Suppressor macrophage (primary cell): ENCODE measurements at places on chromosomes 3 and 15.

- DNase-seq = no peak
Measured at GRCh38 chr3:72505539-72506405, 342.5 kb downstream of the SHQ1 start.

GRCh38 chr15:68699124-68699880, 120.5 kb downstream of the CORO2B start:
- DNase-seq = no peak

DNA sequence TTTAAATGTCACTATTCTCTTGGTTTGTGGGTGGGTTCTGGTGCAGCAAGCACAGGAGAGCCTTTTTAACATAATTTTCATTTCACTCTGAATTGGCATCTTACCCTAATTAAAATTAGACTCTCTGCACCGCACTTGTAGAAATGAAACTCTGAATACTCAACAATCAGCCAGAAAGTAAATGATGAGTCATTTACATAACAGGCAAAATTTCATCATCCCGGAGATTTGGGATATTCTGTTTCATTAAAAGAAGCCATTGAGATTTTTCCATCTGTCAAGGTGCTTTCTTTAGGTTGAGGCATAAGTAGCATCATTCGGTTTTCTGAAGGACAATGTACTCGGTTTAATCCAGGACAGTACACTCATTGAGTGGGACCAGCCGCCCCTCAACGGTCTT, 111.0 kb downstream of the RFTN1 start:
- DNase-seq = no peak

- DNase-seq = no peak
Measured at GRCh38 chr15:28097656-28098359, 1.3 kb downstream of the OCA2 start.

GRCh38 chr3:50604628-50605588, 6.7 kb downstream of the CISH start:
- peak; percentile 72 for DNase-seq

DNA sequence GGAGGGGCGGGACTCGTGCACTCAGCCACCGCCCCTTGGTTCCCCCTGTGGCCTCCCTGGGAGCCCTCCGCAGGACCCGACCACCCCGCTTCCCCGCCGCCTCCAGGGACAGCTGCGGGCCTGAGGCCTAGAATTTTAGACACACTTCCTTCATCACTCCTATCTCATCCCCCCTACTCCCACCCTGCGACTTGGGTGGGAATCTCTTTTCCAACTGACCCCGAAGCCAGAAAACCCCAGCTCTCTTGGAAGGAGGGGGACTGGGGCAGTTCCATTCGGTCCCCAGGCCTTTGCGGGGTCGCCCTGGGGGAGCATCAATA, 289 bp upstream of the TFDP2 start:
- no peak for DNase-seq

DNA sequence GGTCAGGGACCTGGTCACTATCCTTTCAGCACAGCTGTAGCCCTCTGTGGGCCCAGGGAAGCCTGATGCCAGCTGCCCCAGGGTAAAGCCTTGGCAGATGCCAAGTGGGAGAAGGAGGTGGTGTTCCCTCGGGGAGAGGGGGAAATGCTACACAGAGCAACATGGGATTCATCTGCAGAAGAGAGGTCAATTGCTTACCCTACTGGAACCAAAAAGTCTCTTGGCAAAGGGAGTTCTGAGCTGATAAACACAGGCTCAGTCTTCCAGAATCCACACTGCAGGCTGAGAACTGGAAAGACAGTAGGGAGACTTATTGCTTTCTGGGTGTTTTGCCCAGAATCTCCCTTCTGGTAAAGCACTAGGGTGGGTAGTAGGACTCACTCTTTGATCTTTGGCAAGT, 100.1 kb upstream of the NEO1 start:
- no peak for DNase-seq

DNA sequence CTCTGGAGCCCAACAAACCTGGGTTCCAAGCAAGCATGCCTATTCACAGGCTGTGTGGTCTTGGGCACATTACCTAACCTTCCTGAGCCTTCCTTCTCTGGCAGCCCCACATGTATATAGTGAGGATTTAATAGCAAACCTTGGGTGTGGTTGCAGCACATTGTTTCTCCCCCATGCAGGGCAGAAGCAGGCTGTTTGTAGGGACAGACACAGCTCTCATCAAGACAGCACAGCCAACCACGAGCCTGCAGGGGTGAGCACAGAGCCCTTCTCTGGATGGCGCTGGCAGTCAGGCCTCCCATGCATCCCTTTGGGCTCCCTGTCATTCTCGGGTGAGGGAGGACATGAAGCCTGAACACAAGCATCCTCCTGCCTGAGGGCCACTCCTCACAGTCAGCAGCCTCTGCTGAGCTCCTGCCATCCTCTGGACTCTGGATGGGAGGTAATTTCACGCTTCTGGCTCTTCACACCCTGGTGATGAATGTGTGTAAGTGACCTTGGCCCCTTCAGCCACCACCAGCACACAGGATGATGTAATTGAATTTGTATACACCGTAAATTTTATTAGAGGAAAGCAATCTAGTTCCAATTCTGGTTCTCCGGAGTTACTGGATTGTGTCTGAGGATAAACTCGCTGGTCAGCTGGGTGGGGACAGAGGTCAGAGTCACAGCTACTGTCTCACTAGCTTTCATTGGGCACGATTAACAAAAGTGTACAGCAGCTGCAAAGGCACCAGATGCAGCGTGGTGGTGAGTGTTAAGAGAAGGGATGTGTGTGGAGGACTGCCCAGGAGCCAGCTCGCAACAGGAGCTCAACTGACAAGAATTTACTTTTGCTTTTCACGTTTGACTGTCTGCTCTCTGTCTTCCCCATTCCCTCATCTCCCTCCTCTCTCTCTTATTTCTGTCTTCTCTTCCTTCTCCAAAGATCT, 118.1 kb downstream of the CLSTN2 start:
- DNase-seq = no peak

DNA sequence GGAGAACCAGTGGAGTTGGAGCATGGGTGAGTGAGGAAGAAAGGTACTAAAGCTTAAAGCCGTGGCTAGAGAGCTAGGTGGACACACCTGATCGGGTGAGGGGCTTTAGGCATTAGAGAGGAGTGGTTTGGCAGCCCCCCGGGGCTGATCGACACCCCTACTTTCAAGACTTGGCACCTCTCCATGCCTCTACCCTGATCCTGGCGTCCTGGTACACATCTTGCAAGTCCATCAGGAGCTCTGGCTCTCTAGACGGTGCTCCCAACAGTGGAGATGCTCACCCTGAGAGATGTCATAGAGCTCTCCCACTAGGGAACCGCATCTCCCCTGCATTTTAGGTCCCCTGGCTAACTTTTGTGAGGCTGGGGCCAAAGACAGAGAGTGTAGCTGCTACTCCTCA, 98.1 kb downstream of the XXYLT1 start:
- DNase-seq = no peak

DNA sequence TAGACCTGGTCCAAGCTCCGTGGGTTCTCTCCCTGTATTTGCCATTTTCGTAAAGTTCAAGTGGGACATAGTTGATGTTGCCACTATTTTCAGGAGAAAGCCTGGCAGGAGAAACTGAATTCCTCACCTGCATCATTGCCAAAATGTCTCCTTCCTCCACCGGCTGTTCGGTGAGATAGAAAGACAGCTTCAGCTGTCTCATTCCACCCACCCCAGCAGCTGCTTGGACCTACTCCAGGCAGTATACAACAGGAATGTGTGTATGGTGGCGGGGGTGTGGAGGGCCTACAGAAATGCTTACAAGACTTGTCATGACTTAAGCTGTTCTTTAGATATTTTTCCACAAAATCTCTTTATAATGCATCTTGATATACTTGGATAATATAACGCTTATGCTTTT, 132.7 kb upstream of the RAP2B start:
- no peak for DNase-seq

- peak; percentile 68 for DNase-seq
Measured at GRCh38 chr3:156674911-156675829, 780 bp downstream of the TIPARP start.

DNA sequence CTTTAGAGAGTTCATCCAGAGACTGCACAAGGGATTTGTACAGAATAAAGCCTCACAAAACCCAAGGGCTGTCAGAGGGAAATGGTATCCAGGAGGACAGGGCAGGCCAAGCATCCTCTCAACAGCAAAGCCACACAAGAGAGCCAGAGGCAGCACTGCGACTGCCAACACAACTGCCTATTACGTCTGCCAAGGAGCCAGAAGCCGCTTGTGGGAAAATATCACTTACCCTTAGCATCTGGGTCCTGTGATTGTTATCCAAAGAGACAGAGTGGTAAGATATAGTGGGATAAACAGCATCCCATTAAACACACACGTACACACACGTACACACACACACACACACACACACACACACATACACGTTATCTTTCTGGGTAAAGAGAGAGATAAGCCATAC, 618.3 kb upstream of the AGTR1 start:
- no peak for DNase-seq

DNA sequence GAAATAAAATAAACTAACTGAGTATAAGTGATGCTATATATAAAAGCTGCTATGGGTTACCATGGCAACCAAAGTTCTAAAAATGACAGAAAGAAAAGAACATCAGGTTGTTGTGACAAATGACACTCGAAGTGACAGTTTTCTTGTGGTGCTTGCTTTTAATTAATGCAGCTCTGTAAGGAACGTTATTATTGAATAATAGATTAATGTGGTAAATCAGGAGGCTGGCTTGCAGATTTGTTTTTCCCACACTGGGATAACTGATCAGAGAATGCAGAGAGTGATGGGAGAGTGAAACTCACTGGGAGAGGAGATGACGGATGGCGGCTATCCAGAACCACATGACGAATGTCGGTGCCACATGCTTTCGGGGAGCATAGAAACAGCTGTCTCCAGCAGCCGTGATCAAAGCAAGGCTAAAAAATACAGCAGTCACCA, 207.0 kb upstream of the ATP10A start:
- DNase-seq = no peak

DNA sequence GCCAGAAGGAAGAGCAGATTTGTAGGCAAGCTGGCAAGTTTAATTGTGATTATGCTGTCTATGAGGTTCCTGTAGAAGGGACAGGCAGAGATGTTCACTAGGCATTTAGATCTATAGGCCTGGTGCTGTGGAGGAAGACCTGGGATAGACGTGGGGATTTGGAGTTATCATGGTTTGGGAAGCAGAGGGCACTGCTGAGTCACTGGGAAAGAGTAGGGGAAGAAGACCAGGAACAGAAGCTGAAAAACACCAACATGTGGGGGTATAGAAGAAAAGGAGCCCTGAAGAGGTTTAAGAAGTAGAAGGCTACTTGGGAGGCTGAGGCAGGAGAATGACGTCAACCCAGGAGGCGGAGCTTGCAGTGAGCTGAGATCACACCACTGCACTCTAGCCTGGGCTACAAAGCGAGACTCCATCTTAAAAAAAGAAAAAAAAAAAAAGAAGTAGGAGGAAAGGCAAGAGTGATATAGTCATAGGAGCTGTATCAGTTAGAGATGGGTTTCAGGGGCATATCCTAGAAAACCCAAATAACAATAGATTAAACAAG, 19.3 kb downstream of the GRK7 start:
- DNase-seq = no peak

- no peak for DNase-seq
Measured at GRCh38 chr3:38711321-38711720, 61.8 kb upstream of the SCN5A start.

GRCh38 chr3:156760333-156760732, 65.8 kb upstream of the LEKR1 start:
- DNase-seq = peak; percentile 61

DNA sequence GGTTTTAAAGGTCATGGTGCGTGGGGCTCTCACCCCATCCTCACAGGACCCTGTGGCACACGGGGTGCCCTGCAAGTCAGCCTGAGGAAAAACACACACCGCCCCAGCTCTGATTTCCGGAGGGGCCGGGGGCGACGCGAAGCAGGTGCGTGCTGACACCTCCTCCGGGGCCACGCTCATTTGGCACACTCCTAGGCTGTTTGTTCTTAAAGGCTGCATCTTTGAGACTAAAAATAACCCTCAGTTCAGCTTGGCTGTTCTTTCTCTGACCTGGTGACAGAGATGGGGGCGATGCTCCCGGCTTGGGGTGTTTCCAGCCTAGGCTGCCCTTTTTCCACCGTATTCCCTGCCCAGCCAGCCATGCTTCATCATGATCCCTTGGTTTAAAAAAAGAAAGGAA, 141.5 kb upstream of the TPM1 start:
- no peak for DNase-seq

DNA sequence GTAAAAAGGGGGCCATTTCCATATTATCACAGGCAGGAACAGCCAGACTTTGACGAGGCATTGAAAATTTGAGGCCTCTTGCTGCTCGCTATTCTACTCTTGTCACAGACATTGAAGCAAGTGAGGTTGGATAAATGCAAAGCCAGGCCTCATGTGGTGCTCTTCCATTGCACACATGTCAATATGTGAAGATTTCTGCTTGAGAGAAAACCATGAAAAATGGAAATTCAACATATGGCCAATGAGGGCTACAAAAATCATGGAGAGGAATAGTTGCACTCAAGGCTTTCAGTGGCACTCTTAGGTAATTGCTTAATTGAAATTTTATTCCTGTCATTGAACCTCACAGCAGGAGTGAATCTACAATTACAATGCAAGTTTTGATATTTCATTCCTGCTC, 185.6 kb upstream of the MBNL1 start:
- no peak for DNase-seq

GRCh38 chr3:102481050-102481449, 46.2 kb downstream of the ZPLD1 start:
- no peak for DNase-seq

GRCh38 chr3:22399566-22399965, 648.6 kb upstream of the ZNF385D start:
- DNase-seq = no peak

DNA sequence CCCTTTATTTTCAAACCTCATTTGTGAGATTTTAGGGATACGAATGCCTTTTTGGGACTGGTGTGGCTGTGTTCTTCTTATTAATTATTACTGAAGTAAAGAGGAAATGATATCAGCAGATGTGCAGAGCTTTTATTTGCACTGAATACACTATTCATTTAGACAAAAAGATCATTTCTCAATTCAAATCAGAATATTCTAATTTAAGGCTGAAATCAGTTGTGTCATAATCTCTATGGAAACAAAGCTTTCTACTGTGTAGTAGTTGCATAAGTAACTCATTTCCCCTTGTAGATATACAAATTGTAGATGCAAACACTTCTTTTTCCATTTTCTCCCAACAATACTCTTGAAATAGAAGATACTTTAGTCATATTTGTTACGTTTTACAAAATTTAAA, 56.0 kb downstream of the PDE8A start:
- no peak for DNase-seq

DNA sequence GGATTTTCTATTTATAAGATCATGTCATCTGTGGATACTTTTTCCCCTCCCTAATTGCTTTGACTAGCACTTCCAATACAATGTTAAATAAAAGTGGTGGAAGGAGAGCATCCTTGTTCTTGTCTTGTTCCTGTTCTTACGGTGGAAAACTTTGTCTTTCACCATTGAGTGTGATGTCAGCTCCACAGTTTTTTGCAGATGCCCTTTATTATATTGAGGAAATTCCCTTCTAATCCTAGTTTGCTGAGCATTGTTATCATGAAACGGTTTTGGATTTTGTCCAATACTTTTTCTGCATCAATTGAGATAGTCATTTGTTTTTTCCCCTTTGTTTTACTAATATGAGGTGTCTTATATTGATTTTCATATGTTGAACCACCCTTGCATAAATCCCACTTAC, 19.9 kb upstream of the IL20RB start:
- peak; percentile 26 for DNase-seq

GRCh38 chr3:151044706-151045105, 40.8 kb upstream of the MED12L start:
- DNase-seq = no peak

- no peak for DNase-seq
Measured at GRCh38 chr3:175433026-175433674, 574.0 kb downstream of the NAALADL2 start.

- peak; percentile 54 for DNase-seq
Measured at GRCh38 chr3:124125315-124125714, 133.4 kb upstream of the ROPN1 start.
